ENCODE measurements at places on chromosomes 3 and 15.

DNA sequence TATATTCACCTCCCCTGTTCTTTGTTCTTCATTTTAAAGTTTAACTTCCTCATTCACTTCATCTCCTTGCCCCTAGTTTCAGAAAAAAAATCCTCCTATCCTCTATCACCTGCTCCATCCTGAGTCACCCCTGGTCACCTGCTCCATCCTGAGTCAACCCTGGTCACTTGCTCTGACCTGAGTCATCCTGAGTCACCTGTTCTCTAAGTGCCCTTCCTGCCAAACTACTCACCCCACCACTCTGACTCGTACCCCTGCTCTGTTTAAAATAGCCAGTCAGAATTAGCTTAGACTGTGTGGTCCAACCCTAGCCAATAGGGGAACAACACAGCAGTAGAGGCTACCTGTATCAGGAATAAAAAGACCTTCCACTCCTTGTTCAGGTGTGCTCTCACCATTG is 716.9 kb downstream of the ZBBX start:
- DNase-seq, result no peak

DNA sequence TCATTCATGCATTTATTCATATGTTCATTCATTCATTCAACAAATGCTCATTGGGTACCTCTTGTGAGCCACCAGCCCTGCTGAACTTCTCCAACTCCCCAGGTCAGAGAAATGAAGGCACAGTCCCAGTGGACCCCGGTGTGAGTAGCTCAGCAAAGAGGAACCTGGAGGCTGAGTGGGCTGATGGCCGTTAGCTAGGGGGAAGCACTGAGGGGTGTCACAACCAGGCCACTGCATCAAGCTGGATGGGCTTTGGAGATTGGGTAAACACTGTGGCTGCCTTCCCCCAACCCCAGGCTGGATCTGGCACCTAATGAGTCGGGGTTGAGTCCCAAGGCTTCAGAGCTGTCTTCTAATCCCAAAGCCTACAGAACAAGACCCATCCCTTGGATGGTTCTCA is 12.1 kb upstream of the ALAS1 start:
- no peak for DNase-seq

DNA sequence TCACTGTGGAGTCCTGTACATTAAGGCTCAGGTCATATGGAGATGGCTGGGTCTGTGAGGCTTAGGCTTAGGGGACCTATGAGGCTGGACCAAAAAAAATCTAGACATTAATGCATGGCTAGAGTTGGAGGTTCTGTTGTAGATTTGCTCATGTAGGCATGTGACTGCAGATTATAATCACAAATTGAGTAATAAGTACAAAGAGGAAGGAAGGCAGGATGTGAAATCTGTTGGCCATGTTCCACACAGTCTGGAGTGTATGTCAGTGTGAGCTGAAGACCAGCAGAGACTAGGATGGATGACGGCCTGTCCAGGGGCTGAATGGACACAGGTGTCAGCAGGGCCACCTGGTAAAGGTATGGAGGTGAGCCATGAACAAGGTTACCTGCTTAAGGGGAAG is at the start of gene ST3GAL6:
Gene ST3GAL6, plus strand, starts transcription at position 265 of the 400 bp plus-strand sequence. CDS start 5,101 bp downstream, outside the sequence.
- no peak for DNase-seq

DNA sequence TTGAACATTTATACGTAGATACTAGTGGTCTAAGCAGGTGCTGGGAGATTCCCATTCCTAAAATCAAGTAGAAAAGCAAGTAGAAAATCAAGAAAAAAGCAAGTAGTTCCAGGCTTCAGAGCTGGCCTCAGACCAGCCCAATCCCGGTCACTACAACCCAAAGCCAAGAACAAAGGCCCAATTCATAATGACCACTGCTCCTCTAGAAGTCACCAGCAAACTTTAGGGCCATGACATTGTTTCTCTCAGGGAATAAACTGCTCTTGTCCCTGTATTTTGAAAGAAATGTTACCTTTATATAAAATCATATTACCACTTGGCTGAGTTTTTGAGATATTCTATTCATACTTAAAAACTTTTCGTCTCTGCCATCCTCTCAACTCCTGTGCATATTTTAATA is 106.3 kb upstream of the IL12A start:
- no peak for DNase-seq

DNA sequence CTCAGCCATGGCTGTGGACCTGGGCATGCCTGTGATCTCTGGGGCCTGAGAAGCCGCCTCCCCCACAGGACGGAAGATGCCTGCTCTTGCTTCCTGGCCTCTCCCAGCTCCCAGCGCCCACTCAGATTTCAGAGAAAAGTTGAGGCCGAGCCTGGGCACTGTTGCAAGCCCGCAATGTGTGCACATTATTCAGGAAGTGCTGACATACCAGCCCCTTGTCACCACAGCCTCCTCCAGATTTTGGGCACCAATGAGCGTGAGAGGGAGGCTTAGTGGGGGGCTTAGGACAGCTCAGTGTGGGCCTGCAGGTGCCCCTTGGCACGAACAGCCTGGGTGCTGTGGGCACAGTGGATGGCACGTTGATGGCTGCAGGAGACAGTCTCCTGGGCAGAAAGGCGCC is 1400.9 kb upstream of the ALCAM start:
- DNase-seq, result no peak

DNA sequence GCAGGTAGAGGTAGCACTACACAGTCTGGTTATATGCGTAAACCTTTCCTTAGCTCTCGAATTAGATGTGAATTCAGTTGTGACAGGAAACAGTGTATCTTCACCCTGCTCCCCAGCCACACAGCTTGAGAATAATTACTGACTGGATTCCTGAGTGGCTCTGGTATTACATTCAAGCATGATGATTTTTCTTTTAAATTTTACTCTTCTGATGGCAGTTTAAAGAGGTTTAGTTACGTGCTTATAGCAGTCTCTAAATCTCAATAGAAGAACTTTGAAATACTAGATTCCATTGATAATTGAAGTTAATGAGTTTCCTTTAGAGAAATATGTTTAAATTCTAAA is 98.8 kb downstream of the FNDC3B start:
- DNase-seq, result no peak

DNA sequence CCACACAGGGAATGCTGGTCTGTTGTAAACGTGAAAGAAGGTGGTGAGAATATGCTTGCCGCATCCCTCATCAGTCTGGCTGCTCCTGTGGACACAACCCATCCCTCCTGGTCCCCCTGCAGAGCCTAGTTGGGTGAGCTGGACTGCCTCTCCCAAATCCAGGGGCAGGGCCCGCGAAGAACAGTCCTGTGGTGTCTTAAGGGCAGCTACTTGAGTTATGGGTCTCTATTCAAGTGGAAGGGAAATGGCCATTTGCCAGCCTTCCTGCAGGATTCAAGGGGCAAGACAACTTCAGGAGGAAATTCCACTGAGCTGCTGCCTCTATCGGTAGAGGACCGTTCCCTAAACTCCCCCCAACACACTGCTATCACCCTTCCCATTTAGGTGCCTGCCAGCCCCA is 98.9 kb downstream of the IQSEC1 start:
- no peak for DNase-seq

GRCh38 chr3:109346770-109347295 is 9.5 kb upstream of the DPPA4 start:
- DNase-seq, result no peak

- DNase-seq, result no peak
Measured at GRCh38 chr15:50192926-50193620, 11.1 kb downstream of the SLC27A2 start.

GRCh38 chr3:141331377-141332318 is 36.7 kb upstream of the ZBTB38 start:
- no peak for DNase-seq

- DNase-seq, result no peak
Measured at GRCh38 chr3:128929364-128929763, 49.9 kb downstream of the ACAD9 start.

DNA sequence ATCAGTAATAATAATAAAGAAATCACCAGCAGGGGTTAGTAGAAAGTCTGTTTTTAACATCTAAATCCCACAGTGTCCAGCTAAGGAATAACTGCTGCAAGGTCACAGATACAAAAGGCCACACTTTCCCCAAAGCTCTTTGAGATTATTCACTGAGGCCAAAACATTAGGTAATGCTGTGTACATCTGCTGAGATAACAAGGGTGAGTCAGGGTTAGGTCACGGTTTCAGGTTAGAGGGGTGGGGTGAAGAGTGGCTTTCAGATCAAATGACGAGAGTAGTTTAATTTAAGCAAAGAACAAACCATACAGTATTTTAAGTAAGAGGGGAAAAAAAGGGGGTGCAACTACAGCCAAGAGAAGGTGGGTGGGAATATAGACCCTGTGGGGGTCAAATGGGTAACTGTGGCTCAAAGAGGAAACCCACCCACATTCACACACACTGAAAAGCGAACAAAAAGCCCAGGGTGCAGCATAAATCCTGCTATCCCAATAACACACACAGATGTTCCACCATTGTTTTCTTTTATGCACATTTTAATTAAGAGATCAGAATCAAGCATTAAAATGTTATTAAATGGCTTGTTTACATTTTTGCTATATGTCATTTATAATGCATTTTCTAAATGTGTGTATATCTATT is 412.9 kb downstream of the TIGIT start:
- no peak for DNase-seq

DNA sequence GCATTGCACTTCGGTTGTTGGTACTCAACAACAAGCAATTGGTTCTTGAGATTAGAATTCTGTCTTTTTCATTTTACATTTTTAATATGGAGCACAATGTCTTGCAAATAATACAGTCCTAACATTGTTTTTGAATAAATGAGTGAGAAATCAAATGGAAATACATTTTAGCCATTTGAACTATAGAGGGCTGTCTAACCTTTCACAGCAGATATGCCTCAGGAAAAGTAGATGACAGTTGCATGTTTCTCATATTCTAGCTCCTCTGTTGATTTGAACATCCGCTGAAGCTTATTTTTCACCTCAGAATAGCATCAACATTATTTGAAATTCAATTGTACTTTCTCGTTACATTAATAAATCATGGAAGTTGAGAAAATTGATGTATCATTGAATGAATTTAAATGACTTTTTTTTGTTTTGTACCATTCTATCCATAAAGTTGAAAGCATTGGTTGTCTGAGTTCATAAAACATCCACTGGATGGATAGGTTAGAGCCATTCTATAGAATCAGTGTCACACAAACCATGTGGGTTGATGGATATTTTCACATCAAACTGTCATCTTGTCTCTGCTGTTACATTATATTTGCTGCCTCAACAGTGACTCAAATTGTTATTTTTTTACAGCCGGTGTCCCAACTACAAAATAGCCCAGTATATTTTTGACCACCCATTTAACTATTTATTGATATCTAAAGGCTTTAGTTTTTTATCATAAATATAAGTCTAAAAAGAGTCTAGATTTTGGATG is 928.3 kb downstream of the NSUN3 start:
- no peak for DNase-seq
